ENCODE measurements at places on chromosomes 12 and 14. TPM values are rescaled to one million over a fixed set of nuclear protein-coding genes. Genes with fewer than 3 reads are reported as not detected.
A peak's percentile ranks its signal among the peaks of the same experiment; 100 is the strongest.

Gene PCED1B
- total RNA-seq: 0.25 TPM

Gene HAL
- 0.06 TPM for total RNA-seq

GRCh38 chr12:63928305-63928704, 83.8 kb downstream of the SRGAP1 start:
- no peak for DNase-seq

Gene NOP9
- total RNA-seq: 14.8 TPM

GRCh38 chr12:104166465-104166864, 28.5 kb upstream of the NFYB start:
- DNase-seq: no peak

GRCh38 chr14:71579331-71579730, 352.9 kb upstream of the RGS6 start:
- no peak for DNase-seq

DNA sequence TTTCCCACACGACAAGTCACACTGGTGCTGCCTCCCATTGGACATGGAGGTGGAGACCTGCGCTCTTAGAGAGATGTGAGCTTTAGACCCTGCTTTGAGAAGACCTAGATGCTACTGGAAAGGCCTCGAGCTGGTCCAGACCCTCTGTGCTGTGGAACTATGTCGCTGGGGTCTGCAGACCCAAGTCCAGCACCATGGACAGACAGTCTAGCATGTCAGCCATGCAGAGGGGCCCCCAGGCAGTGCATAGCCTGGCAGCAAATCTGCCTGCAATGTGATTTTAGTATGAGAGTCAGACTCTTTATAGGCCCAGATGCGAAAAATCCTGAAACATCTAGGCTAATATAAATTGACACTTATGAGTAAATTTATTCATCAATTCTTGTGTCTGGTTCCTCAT, 141.5 kb downstream of the NTF3 start:
- DNase-seq: no peak

DNA sequence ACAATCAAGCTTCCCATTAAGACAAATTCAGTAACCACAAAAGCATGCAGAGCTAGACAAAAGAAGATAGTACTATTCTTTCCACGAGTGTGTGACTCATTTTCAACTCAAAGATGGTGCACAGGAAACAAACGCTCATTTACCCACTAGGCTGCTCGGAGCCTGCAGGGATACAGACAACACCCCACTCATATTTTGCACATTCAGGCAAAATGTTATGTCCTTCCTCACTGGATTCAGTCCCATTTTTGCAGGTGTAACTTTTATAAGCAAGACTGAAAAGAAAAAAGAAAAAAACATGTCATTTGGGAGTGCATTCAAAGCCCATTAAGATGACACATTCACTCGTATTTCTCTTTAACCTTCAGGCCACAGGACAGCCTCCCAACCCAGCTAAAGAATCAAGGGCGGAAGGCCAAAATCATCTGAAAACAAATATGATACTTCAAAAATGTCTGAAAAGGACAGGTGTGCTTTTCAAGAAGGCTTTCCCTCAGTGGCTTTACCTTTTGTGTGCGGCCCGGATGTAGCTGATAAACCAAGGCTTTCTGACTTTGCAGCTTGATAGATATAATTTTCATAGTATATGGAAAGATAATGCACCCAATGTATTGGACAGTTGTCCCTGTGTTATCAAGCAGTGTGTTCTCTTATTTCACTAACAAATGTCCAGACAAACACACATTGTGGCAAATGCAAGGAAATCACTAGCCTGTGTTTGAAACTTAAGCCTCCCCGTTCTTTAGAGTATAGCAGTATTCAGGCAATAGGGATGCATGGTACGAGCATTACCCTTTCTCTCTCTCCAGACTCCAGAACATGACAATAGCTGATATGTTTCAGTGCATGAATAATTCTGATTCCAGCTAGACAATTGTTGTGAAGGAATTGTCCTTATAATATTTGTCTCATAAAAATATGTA, 147.8 kb upstream of the KRR1 start:
- no peak for DNase-seq

GRCh38 chr14:52327374-52328226, 13.5 kb downstream of the PTGER2 start:
- no peak for DNase-seq

- no peak for DNase-seq
Observed at GRCh38 chr12:19794116-19794515, 354.8 kb downstream of the AEBP2 start.

DNA sequence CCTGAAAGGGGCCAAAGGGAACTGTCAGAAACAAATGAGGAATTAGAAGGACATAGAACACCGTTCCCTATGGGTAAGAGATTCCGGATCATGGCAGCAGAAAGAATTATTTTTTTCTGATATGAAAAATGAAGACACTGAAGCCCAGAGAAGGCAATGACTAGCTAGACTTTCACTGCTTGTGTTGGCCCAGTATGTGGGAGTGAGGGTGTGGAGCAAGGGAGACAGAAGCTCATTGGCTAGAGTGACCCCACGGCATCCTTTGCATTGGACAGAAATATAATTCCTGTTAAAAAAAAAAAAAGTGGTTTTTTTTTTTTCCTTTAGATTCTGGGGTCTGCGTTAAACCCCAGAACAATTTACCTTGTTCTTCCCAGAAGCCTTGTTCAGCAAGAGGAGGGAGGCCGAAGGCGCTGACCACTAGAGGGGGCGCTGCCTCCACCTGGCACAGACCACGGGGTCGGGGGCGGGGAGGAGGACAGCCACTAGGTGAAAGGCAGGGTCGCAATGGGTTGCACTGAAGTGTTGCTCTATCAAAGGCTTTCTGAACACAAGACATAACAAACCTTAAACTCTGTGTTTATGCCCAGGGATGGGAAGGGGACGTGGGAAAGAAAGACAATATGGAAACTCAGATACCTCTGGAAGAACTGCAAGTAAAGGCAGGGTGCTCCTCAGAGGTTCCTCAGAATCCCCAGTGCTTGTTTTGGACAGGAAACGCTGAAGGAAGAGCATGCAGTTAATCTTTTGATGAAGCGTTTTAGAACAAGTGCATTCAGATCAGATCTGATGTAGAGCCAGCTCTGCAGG, 156.8 kb downstream of the KCNA5 start:
- DNase-seq: peak; percentile 88

GRCh38 chr12:55499810-55500252, 7.7 kb downstream of the OR6C68 start:
- DNase-seq: peak; percentile 2

DNA sequence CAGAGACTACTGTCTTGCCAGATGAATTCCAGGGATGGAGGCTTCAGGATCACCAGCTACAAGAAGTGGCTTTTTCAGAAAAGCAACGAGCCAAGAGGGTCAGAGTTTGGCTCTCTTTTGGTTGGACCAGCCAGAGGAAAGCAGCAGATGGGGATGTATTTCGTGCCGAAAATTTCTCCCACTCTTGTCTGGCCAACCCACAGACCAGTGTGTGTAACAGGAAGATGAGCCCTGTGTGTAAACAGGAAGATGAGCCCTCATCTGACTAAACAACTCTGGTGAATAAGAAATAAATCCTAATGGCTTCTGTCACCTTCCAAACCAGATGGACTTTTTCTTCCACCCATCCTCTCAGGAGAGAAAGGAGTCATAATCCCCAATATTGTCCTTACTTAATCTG, 13.1 kb downstream of the GPR68 start:
- no peak for DNase-seq

DNA sequence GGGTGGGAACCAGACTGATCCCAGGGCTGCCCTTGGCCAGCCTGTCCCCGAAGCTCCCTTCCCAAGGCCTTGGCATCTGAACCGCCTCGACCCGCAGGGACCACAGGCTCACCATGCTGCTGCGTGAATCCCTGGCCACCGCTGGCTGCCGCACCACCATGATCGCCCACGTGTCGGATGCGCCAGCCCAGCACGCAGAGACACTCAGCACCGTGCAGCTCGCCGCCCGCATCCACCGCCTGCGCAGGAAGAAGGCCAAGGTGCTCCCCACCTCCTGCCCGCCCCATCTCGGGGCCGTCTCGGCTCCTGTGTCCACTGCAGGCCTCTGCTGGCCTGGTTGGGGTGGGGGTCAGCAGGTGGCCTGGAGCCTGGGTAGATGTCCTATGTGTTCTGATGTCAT, 35.7 kb downstream of the KIF26A start:
- DNase-seq: no peak

Gene NGB
- total RNA-seq: not detected

- DNase-seq: no peak
Observed at GRCh38 chr14:87494010-87494409, 499.0 kb downstream of the GALC start.

Gene EML5
- 0.71 TPM for total RNA-seq

- DNase-seq: no peak
Observed at GRCh38 chr12:132359971-132360370, 30.6 kb upstream of the GALNT9 start.

GRCh38 chr14:79080040-79080439, 909.9 kb downstream of the NRXN3 start:
- DNase-seq: no peak

Gene PIANP
- 0.32 TPM for total RNA-seq

DNA sequence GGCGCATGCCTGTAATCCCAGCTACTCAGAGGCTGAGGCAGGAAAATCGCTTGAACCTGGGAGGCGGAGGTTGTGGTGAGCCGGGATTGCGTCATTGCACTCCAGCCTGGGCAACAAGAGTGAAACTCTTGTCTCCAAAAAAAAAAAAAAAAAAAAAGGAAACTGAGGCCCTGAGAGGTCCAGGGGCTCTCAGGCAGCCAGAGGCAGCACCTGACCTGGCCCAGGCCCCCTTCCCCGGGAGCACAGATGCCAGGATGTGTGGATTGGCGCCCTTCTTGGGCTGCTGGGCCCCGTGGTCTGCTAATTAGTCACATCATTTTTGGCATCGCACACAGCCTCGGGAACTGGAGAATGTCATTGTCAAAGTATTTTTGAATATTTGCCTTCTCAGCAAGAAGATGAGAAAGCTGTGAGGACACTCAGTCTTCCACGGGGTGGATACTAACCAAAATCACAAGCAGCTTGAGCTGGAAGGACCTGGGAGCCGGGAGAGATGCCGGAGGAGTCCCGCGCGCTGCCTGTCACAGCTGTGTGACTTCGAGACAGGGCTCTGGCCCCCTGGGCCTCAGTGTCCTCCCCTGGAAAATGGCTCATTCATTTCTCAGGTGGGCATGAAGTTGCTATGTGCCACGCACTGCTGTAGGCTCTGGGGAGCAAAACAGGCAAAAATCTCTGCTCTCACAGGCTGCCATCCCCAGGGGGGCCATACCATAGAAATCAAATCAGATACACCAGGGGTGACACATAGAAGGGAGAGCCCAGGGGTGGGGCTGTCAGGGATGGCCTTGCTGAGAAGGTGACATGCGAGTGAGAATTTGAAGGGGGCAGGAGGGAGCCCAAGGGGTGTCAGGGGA, 12.5 kb upstream of the RCOR1 start:
- no peak for DNase-seq

DNA sequence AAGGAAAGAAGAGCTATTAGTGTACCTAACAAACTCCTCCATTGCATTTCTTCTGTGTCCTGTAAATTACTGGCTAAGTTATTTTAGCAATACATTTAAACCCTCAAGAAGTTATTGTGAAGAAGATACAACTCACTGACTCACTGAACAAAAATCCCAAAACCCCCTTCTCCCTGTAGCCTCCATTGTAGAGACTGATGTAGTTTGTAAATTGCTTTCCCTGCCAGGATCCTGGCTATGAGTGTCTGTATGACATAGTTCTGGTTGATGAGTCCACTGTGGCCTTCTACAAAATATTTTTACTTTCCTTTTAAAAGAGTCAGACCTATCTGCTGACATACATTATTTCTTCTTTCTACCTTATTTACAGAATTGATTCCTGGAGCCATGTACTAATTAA, 155.6 kb downstream of the SLC6A15 start:
- DNase-seq: no peak

- no peak for DNase-seq
Observed at GRCh38 chr14:68663385-68664076, 129.3 kb downstream of the ZFP36L1 start.

GRCh38 chr12:107732365-107732764, 28.6 kb downstream of the PRDM4 start:
- no peak for DNase-seq

GRCh38 chr12:105235281-105235731, 668 bp downstream of the APPL2 start:
- DNase-seq: peak; percentile 12

Gene INHBE
- not detected for total RNA-seq

Gene PLEKHD1
- total RNA-seq: not detected

Gene GRIN2B
- total RNA-seq: 0.52 TPM

GRCh38 chr14:90677484-90678050, 138.7 kb downstream of the TTC7B start:
- DNase-seq: no peak

DNA sequence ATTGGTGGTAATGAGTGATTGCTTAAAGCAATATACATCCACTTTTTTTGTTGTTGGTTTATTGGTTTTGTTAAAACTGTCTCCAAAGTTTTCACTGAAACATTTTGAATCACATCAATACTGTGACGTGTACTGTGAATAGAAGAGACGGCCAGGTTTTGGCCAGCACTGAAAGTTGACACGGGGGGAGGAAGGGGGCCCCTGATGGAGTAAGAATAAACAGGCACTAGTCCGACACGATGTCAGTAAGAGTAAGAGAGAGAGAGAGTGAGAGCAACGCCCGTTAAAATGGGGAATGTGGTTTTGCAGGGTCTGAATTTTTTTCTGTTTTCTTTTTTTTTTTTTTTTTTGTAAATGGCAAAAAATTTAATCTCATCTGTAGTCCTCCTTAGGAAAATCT, 14.7 kb downstream of the PEBP1 start:
- no peak for DNase-seq

Gene SLC7A7
- 2.8 TPM for total RNA-seq

GRCh38 chr12:104505095-104505818, 48.5 kb downstream of the CHST11 start:
- no peak for DNase-seq

DNA sequence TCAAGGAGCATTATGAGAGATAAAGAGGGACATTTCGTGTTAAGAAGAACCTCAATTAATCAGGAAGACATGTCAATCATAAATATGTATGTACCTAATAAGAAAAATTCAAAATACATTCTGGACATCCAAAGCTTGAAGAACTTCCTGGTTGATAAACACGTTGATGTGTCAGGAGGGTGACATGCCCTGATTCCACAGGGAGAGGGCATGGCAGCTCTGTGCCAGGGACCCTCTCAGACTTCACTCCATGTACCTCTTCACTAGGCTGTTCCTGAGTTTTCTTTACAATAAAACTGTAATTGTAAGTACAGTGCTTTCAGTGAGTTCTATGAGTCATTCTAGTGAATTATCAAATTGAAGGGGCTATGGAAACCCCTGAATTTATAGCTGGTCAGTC, 163.5 kb downstream of the CFAP54 start:
- DNase-seq: no peak

Gene MAX
- 22.2 TPM for total RNA-seq

Gene TEAD4
- total RNA-seq: 22.5 TPM

Gene STXBP6
- 5.9 TPM for total RNA-seq

Gene PWP1
- 52.0 TPM for total RNA-seq

- DNase-seq: peak; percentile 20
Observed at GRCh38 chr12:9391815-9392214, 183.6 kb upstream of the PZP start.

GRCh38 chr12:91276509-91276908, 93.9 kb upstream of the DCN start:
- no peak for DNase-seq

- DNase-seq: no peak
Observed at GRCh38 chr14:42480255-42480654, 873.6 kb downstream of the LRFN5 start.
